Stimulated activated CD4-positive, alpha-beta T cell treated with anti-CD3 and anti-CD28 coated beads, Interleukin-1b, Interleukin-23, amount 100 ng/mL, for 1 hour (primary cell): ENCODE measurements at places on chromosomes 16 and 17.

DNA sequence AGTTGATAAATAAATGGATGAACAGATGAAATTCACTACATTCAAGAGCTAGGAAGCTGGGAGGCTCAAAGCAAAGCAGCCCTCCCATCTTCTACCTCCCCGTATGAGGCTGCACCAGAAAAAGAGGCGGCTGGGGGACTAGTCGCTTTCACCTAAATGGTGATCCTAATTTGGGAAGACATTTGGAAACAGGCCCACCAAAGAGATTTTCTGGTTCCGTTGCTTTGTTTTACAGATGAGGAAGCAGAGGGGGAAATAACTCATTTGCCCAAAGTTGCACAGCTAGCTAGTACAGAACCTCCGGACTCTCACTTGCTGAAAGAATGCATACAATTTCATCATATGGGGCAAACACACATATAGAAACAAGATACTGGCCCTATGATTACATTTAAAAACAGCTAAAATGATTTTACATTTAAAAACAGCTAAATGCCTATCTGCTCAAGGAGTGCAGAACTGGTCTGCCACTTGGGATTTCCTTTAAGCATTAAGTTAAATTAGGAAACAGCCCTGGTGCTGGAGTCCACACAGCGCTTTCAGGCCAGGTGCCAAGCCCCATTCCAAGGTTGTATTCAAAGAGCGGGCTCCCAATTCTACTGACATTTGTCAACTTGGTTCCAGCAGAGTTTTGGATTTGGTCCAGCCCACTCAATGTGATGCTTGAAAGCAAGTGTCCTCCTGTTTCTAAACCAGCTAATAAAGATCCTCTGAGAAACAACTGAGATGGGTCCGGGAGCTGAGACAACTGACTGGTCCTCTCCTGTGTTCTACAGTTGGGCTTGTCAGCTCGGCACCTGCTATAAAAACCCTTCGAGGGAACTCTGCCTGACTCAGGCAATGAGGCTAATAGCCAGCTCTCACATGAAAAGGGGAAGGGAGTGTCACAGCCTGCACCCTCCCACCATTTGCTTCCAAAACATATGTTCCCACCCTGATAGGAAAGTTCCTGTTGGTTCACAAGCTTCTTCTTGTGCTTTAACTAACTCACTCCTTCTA lies 11.7 kb downstream of the ERN1 start:
- no peak for DNase-seq

- DNase-seq: no peak
Observed at GRCh38 chr16:68360956-68361355, 50.1 kb downstream of the PRMT7 start.

DNA sequence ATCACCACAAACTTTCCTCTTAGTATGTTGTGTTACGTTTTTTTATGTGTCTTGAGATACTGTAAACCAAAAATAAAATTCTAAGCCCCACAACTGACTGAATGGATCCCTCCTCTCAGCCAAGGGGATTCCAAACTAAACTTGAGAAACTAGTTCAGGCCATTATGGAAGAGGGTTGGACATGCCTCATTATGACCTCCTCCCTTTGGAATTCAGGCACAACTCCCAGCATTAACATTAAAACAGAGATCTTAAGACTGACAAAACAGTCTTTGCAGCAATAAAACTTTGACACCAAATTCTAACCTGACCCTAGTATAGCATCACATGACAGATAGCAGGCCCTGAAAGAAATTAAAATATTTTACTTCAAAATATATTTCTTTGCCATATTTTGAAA lies 51.1 kb upstream of the SLC47A1 start:
- DNase-seq: no peak

- DNase-seq: no peak
Observed at GRCh38 chr17:58028578-58028977, 21.5 kb upstream of the SRSF1 start.

GRCh38 chr16:10098991-10099390 lies 83.2 kb downstream of the GRIN2A start:
- DNase-seq: no peak
